ENCODE measurements at places on chromosomes 1 and 21.

GRCh38 chr1:229170274-229170673 lies 100.6 kb upstream of the RAB4A start:
- no peak for DNase-seq

DNA sequence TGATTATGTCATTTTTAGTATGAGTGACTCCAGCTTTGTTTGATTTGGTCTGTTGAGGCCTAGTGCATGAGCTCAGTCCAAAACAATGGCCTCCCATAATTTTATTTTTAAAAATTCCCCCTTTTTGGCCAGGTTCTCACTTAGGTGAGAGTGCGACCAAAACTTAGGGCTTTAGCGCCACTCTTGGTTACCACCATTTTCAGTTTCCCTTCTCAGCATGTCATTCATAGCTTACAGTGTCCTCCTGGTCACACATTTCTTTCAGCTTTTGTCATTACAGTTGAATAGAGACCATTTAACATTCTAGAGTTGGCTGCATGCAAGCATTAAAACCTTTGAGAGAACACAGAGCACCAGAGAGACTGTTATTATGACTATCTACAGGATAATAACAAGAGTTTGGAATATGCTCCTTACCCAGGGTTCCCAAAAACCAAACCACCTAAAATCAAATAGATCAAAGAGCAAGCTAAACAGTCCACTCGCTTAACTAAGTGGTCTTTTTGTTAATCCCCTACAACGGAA lies 85.4 kb downstream of the TLR5 start:
- no peak for DNase-seq

DNA sequence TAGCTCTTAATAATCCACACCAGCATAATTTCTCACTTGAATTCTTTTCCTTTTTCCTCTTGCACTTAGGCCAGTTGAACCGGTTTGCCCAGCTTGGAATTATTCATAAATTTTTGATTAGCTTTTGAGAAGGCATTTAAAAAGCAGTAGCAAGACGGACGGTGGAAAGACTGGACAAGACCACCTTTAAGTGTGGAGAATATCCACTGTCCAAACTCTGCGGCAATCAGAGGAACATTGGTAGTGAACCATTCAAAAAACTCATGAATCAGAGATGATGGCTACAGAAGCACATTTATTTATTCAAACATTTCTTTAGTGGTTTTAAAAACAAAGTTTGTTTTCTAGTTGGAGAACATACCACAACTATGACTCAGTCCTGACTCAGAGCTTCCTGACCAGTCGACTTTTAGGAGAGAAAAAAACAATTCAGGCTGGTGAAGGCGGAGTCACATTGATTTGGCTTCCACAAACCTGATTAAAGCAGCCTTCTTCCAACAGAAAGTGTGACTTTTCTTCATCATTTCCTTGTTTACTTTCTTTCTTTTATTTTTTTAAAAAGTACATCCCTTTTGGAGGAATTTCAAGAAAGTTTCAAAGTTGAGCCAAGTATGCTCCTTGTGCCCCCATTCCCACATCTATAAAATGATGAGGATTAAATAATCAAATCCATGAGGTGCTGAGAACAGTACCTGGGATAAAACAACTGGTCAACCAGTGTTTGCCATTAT lies 128.8 kb downstream of the ADSS2 start:
- DNase-seq, result no peak

DNA sequence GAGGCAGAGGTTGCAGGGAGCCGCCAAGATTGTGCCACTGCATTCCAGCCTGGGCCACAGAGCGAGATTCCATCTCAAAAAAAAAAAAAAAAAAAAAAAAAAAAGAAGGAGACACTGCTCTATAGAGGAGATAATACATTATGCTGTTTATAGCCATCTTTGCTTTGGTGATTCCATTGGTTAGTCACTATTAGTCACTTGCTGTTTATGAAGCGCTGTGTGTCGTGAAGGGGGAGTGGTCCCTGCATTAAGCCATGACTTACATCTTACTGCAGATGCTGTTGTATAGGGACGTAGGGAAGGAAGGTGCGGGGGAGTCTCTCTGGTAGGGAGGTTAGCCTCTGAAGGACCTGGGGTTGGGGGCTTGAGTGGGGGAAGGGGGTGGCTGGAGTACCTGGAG lies 48.3 kb downstream of the HUNK start:
- no peak for DNase-seq

- DNase-seq, result no peak
Measured at GRCh38 chr1:161885003-161885402, 118.9 kb downstream of the ATF6 start.

- no peak for DNase-seq
Measured at GRCh38 chr1:50424045-50424883, 1.0 kb upstream of the DMRTA2 start.

GRCh38 chr1:31095298-31095981 lies 29.9 kb upstream of the PUM1 start:
- DNase-seq, result no peak

GRCh38 chr1:36008546-36009197 lies 75.2 kb upstream of the TEKT2 start:
- DNase-seq, result no peak

GRCh38 chr1:233360525-233361102 lies 33.1 kb downstream of the MAP3K21 start:
- DNase-seq, result no peak

- DNase-seq, result no peak
Measured at GRCh38 chr1:67836769-67837168, 3.5 kb upstream of the GNG12 start.

DNA sequence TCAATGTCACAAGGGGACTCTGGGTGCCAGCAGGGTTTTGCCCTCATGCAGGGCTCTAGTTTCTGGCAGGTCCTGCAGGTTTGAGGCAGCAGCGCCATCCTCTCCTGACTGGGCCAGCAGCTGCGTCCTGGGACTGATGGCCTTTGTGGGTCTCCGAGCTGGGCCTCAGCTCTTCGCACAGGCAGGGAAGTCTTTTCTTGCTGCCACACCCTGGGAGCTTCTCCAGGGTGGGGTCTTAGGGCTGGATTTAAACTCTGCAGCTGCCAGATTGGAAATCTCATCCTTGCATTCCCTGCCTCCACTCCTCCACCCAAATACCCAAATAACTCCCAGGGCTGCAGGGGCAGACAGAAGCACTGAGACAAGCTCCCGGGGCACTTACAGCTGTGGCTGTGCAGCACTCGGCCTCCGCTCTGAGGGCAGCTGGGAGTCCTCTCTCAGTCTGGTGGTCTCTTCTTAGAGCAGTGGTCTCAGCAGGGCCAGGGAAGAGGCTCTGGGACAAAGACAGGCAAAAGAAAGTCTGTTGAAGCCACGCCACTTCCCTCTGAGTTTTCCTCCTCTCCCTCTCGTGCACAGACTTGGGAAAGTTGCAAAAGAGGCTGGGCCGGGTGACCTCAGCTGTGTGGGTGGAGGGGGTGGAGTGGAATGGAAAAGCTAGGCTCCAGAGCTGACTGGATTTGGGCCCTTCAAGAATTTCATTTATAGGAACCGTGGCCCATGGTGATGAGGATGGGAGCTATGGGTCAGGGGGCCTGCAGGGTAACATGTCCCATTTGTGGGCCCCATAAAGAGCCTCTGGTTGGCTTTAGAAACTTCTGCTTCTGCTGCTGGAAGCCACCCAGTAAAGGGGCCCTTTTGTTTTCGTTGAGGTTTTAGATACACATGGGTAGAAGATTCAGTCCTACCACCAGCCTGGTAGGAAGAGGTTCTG lies at the start of gene RAB7B:
Gene RAB7B, minus strand, starts transcription at position 525 of the 931 bp plus-strand sequence. CDS start 9,260 bp downstream, outside the sequence.
- no peak for DNase-seq

DNA sequence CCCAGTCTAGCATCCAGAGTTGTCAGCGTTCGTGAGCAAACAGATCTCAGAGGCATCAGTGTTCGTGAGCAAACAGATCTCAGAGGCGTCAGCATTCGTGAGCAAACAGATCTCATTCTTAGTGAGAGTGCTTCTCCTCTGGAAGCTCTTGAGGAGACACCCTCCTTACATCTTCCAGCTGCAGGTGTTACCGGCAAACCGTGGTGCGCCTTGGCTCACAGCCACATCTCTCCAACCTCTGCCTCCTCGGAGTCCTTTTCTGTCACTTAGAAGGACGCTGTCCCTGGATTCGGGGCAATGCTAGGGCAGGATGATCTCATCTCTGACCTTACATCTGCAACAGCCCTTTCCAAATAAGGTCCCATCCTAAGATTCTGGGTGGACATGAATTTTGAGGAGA lies 14.6 kb upstream of the UMODL1 start:
- no peak for DNase-seq

- no peak for DNase-seq
Measured at GRCh38 chr1:168125051-168125450, 11.7 kb downstream of the GPR161 start.

- peak; percentile 65 for DNase-seq
Measured at GRCh38 chr1:93448292-93448982, 519 bp downstream of the FNBP1L start.

DNA sequence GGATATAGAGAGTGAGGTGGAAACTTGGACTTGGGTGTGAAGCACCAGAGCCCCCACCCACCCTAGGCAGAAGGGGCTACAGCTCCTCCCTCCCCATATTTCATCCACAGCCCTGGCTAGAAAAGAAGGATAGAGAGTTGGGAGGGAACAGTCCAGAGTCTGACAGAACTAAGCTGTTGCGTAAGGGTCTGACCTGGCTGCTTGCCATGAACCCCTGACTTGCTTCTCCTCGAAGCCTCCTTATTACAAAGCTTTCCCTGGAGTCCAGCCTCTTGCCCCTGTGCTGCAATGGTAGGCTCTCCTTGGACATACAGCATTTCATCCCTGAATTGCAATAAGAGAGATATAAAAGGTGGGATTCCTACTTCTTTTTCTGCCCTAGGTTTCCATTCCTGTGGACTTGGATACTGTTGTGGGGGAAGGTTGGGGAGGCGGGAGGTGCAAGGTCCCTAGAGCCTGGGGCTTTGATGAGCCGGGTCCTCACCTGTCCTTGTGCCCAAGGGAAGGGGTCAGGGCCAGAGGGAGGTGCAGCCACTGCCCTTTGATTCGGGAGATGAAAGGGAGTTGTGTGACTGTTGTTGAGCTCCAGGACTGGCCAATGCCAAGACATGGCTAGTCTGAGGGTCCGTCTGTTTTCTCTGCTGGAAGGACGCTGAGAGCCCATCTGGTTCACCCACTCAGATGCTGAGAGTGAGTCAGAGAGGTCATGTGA lies 2.7 kb downstream of the RHBG start:
- DNase-seq, result peak; percentile 44

DNA sequence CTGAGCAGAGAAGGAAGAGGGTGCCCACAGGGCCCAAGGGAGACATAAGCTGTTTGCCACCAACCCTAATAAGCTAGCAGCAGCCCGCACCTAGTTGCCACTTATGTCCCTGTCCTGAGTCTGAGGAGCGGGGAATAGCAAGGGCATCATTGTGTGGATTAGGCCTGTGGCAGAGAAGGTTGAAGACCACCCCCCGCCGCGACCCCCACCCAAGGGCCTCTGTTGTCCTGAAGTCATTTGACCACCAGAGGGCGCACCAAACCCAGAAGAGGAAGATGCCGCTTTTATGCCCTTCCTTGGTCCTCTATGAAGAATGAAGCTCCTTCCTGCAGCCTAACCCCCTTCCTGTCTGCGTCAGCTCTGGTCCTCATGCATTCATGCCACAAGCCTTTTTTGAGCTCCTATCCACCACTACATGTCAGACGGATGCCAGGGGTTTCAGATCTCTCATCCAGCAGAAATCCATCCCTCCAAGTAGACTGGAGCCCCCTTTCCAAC lies 16.6 kb downstream of the RHBG start:
- peak; percentile 64 for DNase-seq

DNA sequence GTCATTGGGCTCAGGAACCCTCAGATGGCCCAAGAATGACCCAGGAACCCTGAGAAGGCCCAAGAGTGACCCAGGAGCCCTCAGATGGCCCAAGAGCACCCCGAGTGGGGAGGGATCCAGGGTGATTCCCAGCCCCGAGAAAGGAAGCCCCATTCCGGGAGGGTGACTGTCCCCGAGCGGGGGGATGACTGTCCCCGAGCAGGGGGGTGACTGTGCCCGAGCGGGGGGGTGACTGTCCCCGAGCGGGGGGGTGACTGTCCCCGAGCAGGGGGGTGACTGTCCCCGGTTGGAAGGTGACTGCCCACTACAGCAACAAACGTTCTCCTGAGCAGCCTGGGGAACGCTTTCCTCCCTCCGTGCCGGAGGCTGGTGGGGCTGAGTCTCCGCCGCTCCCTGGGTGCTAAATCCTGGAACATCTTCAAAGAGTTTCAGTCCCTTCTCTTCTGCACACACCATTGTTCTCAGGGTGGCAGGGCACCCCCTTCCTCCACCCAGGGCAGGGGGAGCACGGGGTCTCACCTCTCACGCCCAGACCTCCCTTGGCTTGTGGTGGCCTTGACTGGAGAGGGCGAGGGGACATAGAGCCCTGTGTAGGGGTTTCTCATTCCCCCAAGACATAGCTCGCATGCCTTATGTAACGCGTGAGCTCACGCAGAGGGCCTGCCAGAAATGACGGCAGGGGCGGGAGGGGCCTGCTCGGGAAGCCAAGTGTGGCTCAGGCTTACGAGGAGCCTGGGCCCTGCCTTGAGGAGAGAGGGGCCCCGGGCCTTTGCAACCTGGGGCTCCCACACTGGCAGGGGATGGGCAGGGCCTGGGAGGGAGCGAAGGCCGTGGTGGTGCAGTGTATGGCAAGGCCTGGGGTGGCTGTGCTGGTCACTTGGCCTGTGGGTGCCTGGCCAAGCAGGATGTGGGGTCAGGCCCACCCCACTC lies 14.3 kb upstream of the SKI start:
- no peak for DNase-seq

DNA sequence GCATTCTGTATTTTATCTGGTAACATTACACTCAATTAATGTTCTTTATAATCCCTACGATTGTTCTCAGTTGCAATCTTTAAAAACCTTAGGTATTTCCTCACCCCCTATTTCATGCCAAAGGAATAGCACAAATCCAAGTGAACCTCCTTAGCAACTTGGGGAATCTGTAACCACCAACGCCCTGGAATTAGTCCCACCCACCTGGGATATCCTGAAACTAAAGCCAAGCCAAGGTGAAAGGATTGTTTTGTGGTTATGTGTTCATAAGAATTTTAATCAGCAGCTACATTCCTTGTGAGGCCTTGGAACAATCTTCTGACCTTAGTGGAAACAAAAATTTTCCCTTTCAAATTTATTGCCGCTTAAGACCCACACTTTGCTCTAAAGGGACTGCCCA lies 908.7 kb downstream of the TTLL7 start:
- DNase-seq, result no peak

GRCh38 chr1:211037095-211037494 lies 96.9 kb downstream of the KCNH1 start:
- DNase-seq, result no peak

GRCh38 chr1:228004331-228004855 lies 2.4 kb upstream of the WNT3A start:
- no peak for DNase-seq

DNA sequence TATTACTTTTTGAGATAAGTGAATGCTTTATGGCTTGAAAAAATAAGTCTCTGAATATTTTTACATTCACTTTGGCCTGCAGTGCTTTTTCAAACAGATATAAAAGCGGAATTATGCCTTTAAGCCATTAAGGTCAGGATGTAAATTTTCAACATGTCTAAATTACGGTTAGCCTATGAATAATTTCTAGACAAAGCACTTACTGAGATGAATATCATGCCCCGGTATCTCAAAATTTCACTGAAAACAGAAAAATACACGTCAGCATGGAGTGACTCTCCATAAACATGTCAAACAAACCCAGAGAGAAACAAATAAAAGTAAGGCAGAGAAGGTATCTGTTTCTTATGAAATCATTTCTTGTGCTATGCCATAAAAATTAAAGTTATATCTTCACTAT lies 853.9 kb downstream of the KCNT2 start:
- no peak for DNase-seq

GRCh38 chr21:24290151-24290833 lies 1317.0 kb downstream of the MRPL39 start:
- no peak for DNase-seq

GRCh38 chr21:43361127-43361492 lies 65.8 kb downstream of the SIK1 start:
- peak; percentile 54 for DNase-seq

All from NCI-H446 (cell line).